Hair follicular keratinocyte (primary cell): ENCODE measurements at places on chromosomes 4 and X. TPM values are rescaled to one million over a fixed set of nuclear protein-coding genes. Genes with fewer than 3 reads are reported as not detected.

SLC6A14 gene
- total RNA-seq, result 0.04 and 0.16 TPM in 2 replicates

PLAC8 gene
- total RNA-seq, result 0.15 and 0.86 TPM in 2 replicates

CXCL9 gene
- total RNA-seq, result not detected in 2 replicates

TRIM2 gene
- 5.0 and 6.5 TPM in 2 replicates for total RNA-seq

TEX11 gene
- not detected in 2 replicates for total RNA-seq

RPL9 gene
- total RNA-seq, result 4,388 and 5,094 TPM in 2 replicates

MAP7D3 gene
- total RNA-seq, result 10.9 and 12.8 TPM in 2 replicates

MAOA gene
- 18.8 and 40.1 TPM in 2 replicates for total RNA-seq

CXCL5 gene
- 20.4 and 48.7 TPM in 2 replicates for total RNA-seq

NPNT gene
- 0.62 and 2.0 TPM in 2 replicates for total RNA-seq

SPANXN4 gene
- total RNA-seq, result not detected in 2 replicates

TNMD gene
- not detected in 2 replicates for total RNA-seq

PGM2 gene
- 34.6 and 42.5 TPM in 2 replicates for total RNA-seq

RAI2 gene
- total RNA-seq, result not detected in 2 replicates

KLHL4 gene
- total RNA-seq, result 0.27 and 0.62 TPM in 2 replicates

CNKSR2 gene
- total RNA-seq, result 0.27 and 0.31 TPM in 2 replicates

BANK1 gene
- total RNA-seq, result 0.11 and 0.16 TPM in 2 replicates

USP26 gene
- total RNA-seq, result not detected in 2 replicates

SYNPO2 gene
- total RNA-seq, result 0.11 and 0.31 TPM in 2 replicates

ZNF732 gene
- total RNA-seq, result 1.2 and 1.4 TPM in 2 replicates

COX7B2 gene
- not detected in 2 replicates for total RNA-seq

KIAA1210 gene
- not detected in 2 replicates for total RNA-seq

LAMTOR3 gene
- total RNA-seq, result 25.6 and 32.3 TPM in 2 replicates

RAB41 gene
- not detected in 2 replicates for total RNA-seq

POLN gene
- total RNA-seq, result 0.53 and 0.78 TPM in 2 replicates

USP17L11 gene
- not detected in 2 replicates for total RNA-seq

LDB2 gene
- not detected in 2 replicates for total RNA-seq

ATP2B3 gene
- total RNA-seq, result not detected in 2 replicates

SPANXA2 gene
- total RNA-seq, result not detected in 2 replicates

SLC26A1 gene
- total RNA-seq, result not detected in 2 replicates

SLC38A5 gene
- total RNA-seq, result 146 and 167 TPM in 2 replicates

TMPRSS11F gene
- not detected in 2 replicates for total RNA-seq
